ENCODE measurements at places on chromosomes 16 and 17.

GRCh38 chr16:31754998-31755615 lies 118.5 kb upstream of the ZNF267 start:
- no peak for DNase-seq

- DNase-seq, result no peak
Observed at GRCh38 chr16:21103941-21104860, 46.4 kb downstream of the DNAH3 start.

DNA sequence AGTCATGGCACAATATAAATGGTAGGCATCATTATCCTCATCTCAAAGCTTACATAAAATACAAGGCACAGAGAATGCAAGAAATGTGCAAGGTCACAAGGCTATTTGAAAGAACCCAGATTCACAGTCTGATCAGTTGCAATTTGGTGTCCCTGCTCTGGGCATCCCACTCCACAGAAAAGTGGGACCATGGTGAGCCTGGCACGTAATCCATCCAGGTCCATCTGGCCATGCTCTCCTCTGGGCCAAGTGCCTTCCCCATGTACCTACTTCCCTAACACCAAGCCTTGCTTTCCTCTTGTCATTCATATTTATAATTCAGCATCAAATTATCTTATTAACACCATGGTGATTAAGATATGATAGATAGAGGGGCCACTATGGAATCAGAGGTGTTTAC lies 390.0 kb downstream of the CDH11 start:
- no peak for DNase-seq

DNA sequence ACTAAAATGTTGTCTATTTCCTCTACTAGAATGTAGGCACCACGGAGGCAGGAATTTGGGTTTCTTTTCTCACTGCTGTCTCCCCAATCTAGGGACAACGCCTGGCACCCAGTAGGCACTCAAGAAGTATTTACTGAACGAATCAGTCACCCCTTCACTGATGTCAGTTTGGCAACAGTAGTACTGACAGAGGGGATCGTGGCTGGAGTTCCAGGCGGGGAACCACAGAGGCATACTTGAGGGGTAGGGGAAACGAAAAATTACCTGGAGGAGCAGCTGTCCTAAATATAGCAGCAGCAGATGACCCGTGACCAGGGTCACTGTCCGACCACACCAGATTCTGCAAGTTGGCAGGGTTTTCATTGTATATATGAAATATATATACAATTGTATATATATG lies 33.3 kb downstream of the TRIM25 start:
- DNase-seq, result no peak

GRCh38 chr17:79809530-79810129 lies 12.8 kb upstream of the CBX8 start:
- DNase-seq, result no peak

DNA sequence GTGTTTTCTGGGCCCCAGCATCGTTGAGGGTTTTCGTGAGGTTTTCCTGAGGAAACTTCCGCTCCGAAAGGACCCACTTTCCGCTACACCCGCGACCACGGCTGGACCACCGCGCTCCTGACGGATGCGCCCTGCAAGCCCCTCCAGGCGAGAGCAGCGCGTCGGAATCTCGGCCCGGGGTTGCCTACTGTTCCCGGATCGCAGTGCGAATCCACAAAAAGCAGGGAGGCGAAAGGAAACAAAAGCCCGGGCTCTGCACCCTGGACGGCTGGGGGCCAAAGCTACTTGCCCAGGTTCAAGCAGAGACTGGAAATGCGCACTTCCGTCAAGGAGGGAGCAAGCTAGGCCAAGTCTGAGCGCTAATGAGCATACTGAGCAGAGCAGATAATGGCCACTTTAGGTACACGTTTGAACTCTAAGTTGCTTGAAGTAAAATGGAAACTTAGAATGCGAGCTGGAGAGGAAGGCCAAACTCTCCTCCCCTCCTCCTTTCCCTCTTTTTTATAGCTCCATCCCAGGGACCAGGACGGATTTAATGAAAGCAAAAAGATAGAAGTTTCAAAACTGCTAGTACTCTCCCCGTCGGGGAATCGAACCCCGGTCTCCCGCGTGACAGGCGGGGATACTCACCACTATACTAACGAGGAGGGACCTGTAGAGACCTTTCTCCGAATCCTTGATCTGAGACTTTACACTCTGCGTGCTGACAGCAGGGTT lies 11.4 kb upstream of the AURKB start:
- DNase-seq, result peak; percentile 95

GRCh38 chr17:81487487-81488275 lies 24.9 kb downstream of the ACTG1 start:
- peak; percentile 74 for DNase-seq

- DNase-seq, result no peak
Observed at GRCh38 chr16:2852731-2853507, 5.1 kb downstream of the PRSS22 start.

GRCh38 chr17:82232322-82232820 lies 3.5 kb downstream of the SLC16A3 start:
- DNase-seq, result no peak

- DNase-seq, result no peak
Observed at GRCh38 chr16:20910781-20911321, 10.3 kb downstream of the LYRM1 start.

DNA sequence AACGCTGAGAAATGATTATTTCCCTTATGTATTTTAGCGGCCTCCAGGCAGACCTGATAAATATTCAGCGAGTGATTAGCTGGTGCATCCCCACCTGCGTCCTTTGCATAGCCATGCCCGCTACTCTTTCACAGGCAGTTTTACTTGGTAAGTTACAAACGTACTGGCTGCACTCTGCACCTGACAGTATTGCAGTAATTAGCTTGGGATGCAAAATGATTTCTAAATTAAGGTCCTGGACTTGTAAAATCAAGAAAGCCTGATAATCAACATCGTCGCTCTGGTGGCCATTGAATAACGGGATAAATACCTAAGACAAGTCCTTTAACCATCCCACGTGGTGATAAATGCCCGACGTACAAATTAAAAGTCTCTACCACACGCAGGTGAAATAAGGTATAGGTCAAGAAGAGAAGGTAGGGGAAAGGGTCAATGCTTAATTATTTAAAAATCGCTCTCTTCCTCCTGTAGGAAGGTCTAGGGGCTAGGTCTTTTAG lies 998 bp upstream of the PRKCA start:
- no peak for DNase-seq

GRCh38 chr16:57628008-57628781 lies at the start of gene ADGRG1:
Gene ADGRG1, plus strand, starts transcription at chr16:57628630. Its CDS starts 21,658 bp downstream, at chr16:57650288.
- DNase-seq, result peak; percentile 56

DNA sequence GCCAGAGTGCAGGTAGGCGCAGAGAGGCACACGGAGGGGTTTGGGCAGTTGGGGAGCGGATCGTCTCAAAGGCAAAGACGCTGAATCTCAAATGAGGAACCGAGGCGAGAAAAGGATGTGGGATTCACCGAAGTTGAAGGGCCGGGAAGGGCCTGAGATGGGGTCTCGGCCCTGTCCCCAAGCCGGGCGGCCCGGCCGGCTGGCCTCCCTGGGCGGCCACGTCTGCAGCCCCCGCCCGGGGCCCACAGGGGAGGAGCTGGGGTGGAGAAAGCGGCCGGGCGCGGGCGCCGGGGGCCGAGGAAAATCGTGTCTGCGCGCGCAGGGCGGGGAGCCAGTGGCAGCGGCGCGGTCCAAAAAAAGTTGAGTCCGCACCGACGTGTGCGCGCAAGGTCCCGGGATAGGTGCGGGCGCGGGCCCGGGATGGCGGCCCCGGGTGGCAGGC lies 458 bp downstream of the SLC12A4 start:
- no peak for DNase-seq

DNA sequence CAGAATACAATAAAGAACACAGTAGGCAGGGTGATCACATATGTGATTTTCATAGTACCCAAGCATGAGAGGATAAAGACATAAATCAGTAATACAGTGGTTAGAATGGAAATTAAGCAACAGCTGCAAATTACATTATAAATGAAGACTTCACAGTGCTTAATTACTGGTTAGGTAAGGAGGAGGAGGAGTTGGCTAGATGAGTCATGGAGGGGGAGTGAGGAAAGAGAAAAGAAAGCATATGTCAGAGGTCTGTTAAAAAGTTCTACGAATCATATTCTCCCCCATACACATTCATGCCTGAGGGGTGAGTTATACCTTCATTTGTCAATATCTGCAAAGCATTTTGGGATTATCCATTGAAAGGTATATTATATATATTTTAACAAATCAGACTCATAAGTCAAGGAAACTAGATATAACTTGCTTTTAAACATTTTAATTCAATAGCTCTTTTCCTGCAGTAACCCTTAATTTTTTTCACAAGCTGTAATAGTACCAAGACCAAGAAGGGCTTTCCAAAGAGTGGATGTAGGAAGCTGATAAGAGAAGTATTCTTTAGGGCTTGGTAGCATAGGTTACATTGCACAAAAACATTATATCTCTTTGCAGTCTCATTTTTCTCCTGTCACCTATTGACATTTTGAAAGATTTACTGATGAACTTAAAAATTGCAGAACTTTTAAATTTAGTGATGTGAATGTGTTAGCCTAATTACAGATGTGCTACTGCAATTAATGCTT lies 99.3 kb downstream of the STXBP4 start:
- no peak for DNase-seq

GRCh38 chr16:59021751-59022150 lies 287.6 kb upstream of the GOT2 start:
- no peak for DNase-seq

DNA sequence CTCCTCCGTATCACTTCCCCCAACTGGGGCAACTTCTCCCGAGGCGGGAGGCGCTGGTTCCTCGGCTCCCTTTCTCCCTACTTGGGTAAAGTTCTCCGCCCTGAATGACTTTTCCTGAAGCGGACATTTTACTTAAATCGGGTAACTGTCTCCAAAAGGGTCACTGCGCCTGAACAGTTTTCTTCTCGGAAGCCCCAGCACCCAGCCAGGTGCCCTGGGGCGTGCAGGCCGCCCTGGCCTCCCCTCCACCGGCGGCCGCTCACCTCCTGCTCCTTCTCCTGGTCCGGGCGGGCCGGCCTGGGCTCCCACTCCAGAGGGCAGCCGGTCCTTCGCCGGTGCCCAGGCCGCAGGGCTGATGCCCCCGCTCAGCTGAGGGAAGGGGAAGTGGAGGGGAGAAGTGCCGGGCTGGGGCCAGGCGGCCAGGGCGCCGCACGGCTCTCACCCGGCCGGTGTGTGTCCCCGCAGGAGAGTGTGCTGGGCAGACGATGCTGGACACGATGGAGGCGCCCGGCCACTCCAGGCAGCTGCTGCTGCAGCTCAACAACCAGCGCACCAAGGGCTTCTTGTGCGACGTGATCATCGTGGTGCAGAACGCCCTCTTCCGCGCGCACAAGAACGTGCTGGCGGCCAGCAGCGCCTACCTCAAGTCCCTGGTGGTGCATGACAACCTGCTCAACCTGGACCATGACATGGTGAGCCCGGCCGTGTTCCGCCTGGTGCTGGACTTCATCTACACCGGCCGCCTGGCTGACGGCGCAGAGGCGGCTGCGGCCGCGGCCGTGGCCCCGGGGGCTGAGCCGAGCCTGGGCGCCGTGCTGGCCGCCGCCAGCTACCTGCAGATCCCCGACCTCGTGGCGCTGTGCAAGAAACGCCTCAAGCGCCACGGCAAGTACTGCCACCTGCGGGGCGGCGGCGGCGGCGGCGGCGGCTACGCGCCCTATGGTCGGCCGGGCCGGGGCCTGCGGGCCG lies 1.6 kb downstream of the HIC1 start:
- no peak for DNase-seq
